NCI-H187 (cell line): ENCODE measurements at places on chromosomes 3 and 15.

- DNase-seq, result no peak
These were observed 231.4 kb downstream of the CDIN1 start for GRCh38 chr15:36810656-36811449.

- DNase-seq, result no peak
These were observed 350.5 kb upstream of the THBS1 start for GRCh38 chr15:39230205-39230907.

GRCh38 chr3:54225841-54226528 is 103.6 kb downstream of the CACNA2D3 start:
- DNase-seq, result no peak

- DNase-seq, result no peak
These were observed 1.4 kb upstream of the ACAD9 start for GRCh38 chr3:128878011-128878457.

GRCh38 chr15:64938192-64938591 is 26.5 kb downstream of the ANKDD1A start:
- DNase-seq, result no peak

- no peak for DNase-seq
These were observed 109.6 kb upstream of the TOPAZ1 start for GRCh38 chr3:44132061-44132460.

DNA sequence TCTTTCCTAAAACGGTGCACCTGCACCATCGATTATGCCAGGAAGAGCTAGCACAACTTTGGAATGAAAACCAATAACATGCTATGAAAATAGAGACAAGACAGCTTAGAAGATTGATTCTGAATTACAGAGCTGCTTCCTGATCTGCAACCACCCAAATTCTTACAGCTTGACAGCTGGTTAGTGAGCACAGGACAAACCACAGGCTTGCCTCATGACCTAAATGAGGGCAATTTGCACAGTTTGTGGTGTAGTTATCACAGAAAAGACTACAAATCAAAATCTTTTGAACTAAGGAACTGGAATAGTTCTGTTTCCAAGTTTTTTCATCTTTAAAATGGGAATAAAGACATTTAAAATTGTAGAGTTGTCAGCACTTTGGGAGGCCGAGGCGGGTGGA is 533.5 kb downstream of the NAALADL2 start:
- no peak for DNase-seq
